ENCODE measurements at places on chromosomes 5 and 9.

DNA sequence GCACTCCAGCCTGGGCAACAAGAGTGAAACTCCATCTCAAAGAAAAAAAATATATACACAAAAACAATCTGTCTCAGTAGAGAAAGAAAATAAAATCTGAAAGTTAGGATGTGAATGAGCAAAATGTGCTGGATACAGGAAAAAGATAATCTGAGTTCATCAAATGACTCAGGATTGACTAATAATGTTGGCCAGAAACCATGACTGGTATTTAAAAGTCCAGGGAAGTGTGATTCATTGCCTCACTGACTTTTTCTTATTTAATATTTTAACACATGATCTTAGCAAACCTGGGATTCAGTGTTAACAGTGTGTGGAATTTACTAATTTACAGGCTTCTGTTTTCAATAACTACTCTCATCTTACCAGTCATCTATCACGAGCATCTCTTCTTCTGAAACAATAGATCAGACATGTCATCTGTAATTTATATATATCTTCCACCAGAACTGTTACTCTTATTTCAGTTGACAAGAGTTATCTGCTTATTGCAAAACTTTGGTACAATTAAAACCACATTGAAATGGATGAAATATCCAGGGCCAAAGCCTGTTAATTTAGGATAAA, 256.7 kb downstream of the CDH12 start:
- no peak for DNase-seq

GRCh38 chr5:36177715-36178523, 26.0 kb downstream of the SKP2 start:
- no peak for DNase-seq

GRCh38 chr5:136020001-136020382, 8.8 kb upstream of the TGFBI start:
- no peak for DNase-seq

DNA sequence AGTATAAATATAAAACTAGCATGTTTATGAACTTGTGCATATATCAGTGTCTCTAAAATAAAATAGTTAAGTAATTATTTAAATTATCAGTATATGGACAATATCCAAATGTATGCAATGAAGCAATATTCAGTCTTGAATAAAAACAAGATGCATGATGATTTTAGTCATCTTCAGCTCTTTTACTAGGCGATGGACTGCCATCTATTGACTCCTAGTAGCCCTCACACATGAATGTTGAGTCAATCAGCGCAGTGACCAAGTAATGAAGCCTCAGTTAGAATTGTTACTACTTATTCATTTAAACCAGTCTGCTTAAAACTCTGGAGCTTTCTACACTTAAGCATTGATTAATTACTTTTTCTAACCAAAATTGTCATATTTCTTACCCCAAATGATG, 92.9 kb upstream of the GRHPR start:
- no peak for DNase-seq

GRCh38 chr9:71858812-71859211, 52.2 kb downstream of the ABHD17B start:
- DNase-seq = no peak

DNA sequence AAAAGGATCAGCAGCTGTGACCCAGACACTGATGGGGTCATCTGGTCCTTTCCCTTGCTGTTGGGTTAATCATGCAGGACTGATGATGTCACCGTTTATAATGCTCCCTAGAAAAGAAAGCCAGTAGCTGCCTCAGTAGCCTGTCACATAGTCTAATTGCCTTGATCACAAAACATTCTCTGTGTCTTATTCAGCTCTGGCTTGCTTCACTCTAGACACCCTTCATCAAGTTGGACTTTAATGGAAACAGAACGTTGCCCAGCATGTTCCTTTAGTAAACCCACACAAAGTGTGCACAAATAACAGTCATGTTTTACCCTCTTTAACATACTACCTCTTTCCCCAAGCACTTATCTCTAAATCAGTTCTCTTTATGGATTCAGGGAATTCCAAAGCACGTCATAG, 170.8 kb downstream of the SGCD start:
- DNase-seq = no peak

GRCh38 chr9:134650431-134651190, 9.0 kb downstream of the COL5A1 start:
- DNase-seq = no peak

DNA sequence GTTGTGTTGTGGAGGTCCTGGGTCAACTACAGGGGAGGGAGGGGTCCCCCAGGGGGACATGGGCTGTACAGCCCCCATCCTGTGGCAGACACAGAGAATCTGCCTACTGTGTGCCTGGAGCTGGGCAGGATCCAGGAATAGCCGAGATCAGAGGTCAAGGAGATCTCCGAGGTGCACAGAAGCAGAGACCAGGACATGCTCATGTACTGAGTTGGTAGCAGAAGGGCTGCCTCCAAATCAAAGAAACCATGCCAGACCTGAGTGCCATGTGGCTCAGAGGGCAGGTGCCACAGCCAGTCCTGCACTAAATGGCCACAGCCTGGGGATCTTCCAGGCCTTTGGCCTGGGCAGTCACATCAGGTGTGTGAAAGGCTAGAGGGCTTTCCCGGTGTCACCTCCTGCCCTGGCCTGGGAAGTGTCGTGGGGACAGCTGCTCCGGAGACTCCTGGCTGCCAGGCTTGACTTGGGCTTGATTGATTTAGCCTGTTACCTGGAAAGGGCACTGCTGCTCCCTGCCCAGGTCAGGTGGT, 27.8 kb downstream of the GSN start:
- no peak for DNase-seq

DNA sequence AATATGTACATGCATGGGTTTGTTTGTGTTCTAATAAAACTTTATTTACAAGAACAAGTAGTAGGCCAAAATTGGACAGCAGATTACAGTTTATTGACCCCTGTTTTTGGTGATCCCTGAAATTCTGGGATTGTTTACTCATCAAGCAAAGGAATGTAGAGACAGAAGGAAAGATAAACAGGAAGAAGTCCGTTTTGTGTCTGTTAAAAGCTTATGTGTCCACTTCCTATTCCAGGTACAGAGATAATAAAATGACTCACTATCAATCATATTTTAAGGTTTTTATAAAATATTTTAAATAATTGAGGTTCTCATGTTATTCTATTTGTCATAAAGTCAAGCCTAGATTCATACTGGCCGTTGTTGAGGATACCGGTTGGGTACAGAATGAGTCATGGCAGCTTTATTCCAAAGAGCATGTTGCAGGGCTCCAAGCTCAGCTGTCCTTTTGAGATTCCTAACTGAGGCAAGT, 214.9 kb upstream of the DAB2 start:
- no peak for DNase-seq

- DNase-seq = no peak
Measured at GRCh38 chr5:152247850-152248385, 157.2 kb downstream of the NMUR2 start.

GRCh38 chr9:136646827-136647711, 15.6 kb upstream of the EGFL7 start:
- no peak for DNase-seq

- DNase-seq = no peak
Measured at GRCh38 chr9:109478051-109478563, 20.0 kb downstream of the PTPN3 start.

DNA sequence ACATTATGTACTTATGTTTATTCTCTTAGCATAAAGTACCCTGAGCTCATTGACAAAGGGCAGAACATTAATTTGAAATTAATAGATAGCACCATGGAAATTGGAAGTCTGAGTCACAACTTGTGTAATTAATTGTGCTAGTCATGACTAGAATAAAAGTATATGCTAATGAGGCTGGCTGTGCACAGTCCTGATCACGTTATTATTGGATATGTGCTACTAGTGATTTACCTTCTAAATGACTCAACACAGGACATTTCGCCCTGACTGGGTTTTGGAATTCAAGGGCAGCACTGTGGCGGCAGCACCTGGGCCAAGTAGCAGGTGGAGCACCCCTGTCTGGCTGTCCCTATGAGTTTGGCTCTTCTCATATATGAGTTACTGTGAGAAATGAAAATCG, 341.8 kb downstream of the ICE1 start:
- DNase-seq = no peak

DNA sequence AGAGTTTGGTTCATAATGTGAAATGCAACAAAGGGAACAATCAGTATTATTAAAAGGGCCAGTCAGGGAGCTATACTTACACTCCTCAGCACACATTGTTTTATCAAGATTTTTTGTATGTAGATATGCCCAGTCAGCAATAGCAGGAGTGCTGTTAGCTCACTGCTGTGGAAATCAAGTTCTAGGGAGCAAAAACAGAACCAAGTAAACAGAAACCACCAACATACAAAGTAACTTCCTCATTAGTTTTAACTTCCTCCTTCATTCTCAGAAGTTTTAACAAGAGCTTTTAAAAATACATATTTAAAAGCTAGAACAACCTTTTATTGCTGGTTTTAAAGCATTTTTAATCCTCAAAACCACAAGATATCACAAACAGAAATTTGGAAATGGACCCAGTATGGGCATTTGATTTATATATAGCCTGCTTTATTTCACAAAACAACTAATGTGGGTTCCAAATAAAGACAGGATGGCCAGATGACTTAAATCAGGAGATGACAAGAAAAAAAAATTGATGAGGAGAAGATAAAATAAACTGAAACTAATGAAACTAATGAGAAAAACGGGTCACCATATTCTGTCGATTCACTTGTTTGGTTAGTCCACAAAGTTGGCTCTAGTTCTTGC, 178.5 kb downstream of the ADAMTS12 start:
- no peak for DNase-seq

DNA sequence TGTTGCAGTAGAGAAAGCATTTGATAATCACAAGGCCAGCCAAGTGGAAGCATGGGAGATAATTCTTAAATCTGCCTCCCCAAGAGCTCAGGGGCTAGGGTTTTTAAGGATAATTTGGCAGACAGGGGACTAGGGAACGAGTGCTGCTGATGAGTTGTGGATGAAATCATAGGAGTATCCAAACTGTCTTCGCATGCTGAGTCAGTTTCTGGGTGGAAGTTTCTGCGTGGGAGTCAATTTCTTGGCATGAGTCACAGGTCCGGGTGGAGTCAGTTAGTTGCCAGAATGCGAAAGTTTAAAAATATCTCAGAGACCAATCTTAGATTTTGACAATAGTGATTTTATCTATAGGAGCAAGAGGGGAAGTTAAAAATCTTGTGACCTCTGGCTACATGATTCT, 112.6 kb downstream of the TMC1 start:
- DNase-seq = no peak

DNA sequence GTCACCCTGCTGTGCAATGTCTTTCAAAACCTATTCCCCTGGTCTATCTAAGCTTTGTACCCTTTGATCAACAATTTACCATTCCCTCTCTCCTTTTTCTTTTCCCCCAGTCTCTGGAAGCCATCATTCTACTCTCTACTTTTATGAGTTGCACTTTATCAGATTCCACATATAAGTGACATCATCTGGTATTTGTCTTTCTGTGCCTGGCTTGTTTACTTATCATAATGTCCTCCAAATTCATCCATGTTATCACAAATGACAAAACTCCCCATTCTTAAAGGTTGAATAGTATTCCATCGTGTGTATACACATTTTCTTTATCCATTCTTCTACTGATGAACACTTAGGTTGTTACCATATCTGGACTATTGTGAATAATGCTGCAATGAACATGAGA, 344.2 kb upstream of the CCNH start:
- DNase-seq = no peak

GRCh38 chr5:68332556-68332955, 117.0 kb downstream of the PIK3R1 start:
- DNase-seq = no peak

DNA sequence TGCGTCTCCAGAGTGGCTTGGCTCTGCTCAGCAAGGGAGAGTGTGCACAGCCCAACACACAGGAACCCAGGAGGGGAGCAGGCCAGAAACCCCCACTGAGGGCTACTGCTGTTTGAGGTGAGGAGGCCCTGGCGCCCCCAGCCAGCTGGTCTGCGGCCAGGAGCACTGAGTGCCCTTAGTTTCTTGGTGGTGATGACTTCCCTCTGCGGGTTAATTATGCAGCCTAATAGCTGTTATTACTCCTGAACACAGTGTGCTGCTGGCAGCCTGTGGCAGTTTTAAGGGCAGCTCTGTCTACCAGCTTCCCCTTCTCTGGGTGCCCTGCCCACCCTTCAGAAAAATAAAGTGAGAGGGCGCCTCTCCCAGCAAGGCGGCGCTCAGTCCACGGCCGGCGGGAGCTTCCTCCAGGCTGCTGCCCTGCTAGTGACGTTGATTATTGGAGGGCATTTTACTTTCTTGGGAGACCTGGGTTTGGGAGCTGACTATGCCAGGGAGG, 19.2 kb downstream of the GADD45G start:
- no peak for DNase-seq

DNA sequence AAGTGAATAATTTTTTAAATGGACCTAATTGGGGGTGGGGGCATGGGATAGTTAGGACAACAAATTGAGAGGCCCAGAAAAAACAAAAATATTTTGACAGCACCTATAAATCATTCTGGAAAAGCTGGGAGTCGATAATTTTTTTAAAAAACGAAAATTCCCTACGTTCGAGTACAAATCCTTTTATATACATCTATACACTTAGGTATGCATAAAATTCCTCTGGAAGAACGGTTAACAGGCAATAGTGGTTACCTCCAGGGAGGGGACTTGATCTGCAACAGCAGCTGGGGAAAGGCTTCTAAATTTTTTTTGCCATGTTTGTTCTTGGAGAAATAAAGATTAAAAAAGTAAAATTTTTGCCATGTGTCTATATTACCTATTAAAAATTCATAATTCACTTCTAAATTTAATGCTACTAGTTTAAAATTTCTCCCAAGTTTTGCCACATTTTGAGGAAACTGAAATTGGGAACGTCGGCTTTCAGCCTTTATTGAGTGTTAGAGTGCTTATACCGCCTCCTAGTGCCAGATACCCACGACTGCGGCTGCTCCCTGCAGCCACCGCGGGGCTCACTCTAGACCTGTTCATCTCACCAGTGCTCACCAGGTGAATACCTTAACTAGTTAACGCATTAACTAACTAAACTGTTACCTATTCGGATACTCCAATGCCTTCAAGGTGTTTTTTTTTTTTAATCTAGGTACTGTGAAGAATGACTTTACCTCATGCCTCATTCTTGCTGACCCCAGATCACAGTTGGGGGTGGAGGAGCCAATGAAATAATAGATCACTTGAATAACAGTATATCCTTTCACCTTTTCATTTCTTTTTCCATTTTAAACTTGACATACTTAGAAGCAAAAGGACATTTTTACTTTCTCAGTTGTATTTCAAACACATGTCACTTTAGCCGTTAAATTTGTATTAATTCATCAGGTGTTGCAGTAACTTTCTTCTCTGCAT, 1.8 kb upstream of the BHMT start:
- no peak for DNase-seq

DNA sequence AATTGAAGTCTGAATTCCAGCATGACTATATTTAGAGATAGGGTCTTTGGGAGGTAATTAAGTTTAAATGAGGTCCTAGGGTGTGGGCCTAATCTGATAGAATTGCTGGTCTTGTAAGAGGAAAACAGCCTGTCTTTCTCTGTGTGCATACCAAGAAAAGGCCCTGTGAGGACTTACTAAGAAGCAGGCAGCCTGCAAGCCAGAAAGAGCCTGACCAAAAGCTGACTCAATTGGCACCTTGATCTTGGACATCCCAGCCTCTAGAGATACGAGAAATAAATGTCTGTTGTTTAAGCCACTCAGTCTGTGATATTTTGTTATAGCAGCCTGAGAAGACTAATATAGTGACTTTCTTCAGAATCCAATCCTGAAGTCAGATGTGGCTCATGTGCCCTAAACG, 14.6 kb downstream of the ARL14EPL start:
- no peak for DNase-seq

Measured in stimulated activated CD8-positive, alpha-beta memory T cell treated with anti-CD3 and anti-CD28 coated beads, Interleukin-15, amount 100 ng/mL, for 4 hours (primary cell).